ENCODE measurements at places on chromosomes 5 and 9.
A peak's percentile ranks its signal among the peaks of the same experiment; 100 is the strongest.

GRCh38 chr5:144102361-144102760 lies 68.1 kb downstream of the YIPF5 start:
- DNase-seq: no peak

GRCh38 chr9:98796364-98797101 lies at the start of gene ANKS6:
TSS of gene ANKS6 (minus strand) at chr9:98796555. CDS start at chr9:98796491, 64 bp downstream.
- peak; percentile 94 for DNase-seq

DNA sequence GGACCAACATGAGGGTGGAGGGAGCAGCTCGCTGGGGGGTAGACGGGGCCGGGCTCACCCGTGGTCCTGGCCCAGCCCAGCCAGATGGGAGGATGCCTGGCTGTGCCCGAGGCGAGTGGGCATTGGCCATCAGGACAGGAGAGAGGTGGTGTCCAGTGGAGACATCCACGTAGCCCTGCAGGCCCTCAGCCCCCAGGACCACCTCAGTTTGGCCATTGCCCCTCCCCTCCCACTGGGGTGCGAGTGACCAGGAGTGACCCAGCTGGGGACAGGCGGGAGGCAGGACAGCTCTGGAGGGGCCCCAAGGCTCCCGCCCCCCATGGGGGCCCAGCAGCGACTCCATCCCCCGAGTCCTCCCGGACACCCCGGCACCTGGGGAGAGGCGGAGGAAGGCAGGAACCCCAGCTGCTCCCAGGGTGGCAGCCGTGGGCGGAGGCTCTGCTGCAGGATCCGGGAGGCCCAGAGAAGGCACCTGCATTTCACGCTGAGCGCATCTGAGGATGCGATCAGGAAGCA lies 8.3 kb downstream of the NOXA1 start:
- peak; percentile 19 for DNase-seq

GRCh38 chr9:85009251-85009650 lies 339.7 kb downstream of the NTRK2 start:
- no peak for DNase-seq

DNA sequence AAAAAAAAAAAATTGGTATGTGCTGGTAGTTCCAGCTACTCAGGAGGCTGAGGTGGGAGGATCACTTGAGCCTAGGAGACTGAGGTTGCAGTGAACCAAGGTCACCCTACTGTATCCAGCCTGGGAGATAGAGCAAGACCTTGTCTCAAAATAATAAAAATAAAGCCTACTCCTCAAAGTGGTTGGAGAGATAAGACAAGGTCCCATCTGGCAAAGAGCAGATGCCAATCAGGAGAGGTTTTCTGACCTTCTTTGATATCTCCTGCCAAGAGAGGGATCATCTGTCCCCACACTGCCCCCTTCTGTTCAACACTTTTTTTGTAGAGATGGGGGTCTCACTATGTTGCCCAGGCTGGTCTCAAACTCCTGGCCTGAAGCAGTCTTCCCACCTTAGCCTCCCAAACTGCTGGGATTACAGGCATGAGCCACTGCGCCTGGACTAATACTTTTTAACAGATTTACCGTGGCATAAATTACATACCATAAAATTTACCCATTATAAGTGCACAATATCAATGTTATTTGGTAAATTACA lies 64.7 kb downstream of the SH3PXD2B start:
- no peak for DNase-seq

GRCh38 chr9:109036744-109037680 lies 23.7 kb upstream of the CTNNAL1 start:
- no peak for DNase-seq

GRCh38 chr9:13705373-13705772 lies 425.9 kb upstream of the MPDZ start:
- no peak for DNase-seq

DNA sequence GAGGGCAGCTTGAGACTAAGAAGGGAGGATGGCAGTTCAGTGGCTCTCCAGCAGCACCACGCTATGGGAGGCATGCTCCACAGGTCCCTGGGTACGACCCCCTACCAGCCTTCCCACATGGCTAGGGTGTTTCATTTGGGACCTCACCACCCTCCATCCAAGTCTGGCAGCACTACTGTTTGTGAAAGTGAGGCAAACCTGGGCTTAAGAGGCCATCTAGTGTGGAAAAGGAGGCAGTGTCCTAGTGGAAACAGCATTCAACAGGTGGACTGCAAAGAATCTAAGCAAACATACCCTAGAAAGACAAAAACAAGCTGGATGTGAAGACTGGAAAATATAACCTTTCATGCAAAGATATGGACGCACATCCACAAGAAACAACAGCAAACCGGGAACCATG lies 4.8 kb upstream of the C5orf47 start:
- no peak for DNase-seq

GRCh38 chr5:55708732-55709131 lies 3.4 kb downstream of the SLC38A9 start:
- DNase-seq: no peak

GRCh38 chr5:116404792-116405191 lies 169.8 kb downstream of the SEMA6A start:
- DNase-seq: no peak

DNA sequence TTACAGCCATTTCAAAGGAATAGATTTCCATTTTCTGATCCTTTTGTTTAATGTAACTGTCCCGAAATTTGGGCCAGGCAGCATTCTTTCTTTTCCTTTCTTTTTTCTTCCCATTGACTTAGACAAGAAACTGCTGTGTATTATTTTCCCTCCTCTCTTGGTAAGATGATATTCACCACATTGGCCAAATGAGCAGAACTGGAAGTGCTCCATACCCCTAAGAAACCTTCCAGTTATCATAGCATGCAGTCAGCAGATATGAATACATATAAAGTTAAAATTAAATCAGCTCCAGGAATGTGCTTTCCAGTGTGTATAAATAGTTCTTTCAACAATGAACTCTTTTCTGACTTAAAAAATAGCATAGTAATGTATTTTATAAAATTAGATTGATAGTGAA lies 168.5 kb upstream of the GAS1 start:
- no peak for DNase-seq

GRCh38 chr5:151674626-151675610 lies 11.8 kb downstream of the SPARC start:
- DNase-seq: no peak

DNA sequence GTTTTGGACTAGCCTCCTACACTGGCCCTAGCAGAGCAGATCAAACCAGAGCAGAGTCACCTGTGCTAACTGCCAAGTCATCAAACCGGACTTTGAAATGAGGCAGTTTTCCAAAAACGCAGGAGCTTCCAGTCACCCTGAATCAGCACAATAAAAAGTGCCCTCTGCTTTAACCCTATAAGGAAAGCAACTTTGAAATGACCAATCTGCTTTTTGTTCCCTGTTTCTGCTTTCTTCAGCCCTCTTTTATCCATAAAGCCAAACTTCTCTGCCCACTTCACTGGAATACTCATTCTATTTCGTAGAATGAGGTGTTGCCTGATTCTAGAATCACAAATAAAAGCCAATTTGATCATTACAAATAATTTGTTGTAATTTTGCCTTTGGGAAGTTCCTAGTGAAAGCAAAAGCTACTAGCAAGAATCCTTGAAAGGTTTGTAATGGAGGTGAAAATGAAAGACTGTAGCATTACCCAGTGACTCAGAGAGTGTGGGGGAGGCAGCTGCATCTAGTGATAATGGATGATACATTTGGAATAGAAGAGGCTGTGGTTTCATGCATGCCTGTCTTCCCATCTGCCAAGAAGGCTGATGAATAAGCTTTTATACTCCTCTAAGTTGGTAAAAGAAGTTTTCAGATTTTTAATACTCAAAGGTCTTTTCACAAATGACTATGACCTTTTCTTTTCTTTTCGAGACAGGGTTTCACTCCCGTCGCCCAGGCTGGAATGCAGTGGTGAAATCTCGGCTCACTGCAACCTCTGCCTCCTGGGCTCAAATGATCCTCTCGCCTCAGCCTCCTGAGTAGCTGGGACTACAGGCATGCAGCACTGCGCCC lies 14.9 kb downstream of the SPAAR start:
- DNase-seq: no peak

- DNase-seq: peak; percentile 60
Observed at GRCh38 chr5:95861221-95861863, 38.8 kb upstream of the GLRX start.

DNA sequence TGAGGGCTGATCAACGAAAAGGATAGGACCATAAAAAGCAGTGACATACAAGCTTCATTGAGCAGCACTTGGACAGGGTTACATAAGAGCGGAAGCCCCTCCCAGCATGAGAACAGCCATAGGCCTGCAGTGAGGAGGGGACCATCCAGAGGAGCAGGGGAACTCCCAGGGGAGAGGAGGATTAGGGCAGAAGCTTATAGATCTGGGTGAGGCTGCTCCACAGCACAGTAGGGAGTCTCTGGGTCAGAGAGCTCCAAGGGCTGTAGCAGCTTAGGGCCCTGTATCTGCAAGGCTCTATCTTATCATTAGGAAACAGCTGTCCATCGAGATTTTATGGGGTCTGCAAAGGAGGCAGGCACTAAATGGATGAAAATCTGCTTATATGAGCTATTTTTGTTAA lies 186.6 kb downstream of the DOCK8 start:
- DNase-seq: no peak

DNA sequence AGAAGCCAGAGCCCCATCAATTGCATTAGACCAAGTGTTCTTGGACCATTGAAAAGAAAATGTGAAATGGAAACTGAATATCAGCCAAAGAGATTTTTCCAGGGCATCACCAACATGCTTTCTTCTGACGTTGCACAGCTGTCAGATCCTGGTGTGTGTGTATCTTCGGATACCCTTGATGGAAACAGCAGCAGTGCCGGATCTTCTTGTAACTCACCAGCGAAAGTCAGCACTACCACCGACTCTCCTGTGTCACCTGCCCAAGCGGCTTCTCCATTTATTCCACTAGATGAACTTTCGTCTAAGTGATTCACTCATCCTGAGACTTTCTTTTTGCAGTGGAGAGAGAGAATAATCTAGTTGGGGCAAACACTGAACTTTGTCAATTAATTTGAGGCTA lies 75.7 kb downstream of the PIP5K1B start:
- DNase-seq: no peak

DNA sequence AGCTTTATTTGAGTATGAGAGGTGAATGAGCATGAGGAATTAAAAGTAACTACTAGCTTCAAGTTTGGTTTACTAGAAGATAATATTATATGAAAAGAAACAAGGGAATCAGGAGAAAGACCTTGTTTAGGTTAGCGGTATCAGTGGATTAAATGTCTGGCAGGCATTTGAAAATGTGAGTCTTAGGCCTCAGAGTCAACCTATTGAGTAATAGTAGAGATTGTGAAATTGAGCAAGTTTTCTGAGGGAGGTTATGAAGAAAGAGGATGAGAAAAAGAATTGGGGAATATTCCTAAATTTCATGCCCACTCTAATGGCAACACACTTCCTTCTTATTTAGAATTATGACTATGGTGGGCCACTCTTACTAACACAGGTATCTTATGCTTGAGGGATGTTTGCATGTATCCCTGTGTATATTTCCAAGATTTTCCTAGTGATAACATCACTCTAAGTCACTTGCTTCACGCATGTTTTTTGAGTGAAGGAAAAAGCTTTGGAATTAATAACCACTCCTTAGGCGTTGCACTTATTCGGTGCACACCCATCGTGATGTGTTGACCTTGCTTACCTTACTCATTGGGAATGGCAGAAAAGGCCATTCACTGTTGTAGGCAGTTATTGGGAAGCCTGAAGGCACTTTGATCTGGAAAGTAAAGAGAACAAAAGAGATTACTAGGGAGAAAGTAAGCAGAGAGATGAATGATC lies 8.2 kb upstream of the ELL2 start:
- no peak for DNase-seq

GRCh38 chr5:71932655-71933338 lies 174.5 kb upstream of the MAP1B start:
- peak; percentile 50 for DNase-seq

DNA sequence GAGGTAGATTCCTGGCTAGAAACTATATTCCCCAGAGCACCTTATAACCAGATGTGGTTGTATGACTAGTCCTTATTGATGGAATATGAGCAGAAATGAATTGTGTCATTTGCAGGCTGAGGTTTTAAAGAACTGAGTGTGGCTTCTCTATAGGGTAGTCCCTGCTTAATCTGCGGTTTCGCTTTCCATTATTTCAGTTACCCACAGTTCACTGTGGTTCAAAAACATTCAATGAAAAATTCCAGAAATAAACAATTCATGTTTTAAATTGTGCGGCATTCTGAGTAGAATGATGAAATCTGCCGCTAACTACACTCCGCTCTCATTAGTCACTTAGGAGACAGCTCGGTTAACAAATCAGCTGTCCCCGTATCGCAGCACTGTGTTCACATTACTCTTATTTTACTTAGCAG lies 65.1 kb downstream of the ANKRD55 start:
- no peak for DNase-seq

DNA sequence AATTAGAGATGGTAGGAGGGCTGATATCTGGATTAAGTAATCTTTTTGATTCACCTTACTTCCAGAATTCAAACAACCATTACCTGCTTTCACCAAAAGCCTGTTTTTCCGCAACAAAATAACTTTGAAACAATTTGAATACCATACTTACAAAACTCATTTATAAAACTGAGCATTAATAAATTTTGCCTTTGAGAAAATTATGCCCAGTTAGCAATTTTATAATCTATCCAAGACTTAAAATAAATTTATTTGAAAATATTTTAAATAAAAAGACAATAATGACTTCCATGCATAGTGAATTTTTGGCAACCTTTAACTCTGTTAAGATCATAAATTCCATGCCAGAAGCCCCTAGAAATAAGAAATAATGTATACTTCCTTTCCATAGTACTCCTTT lies 71.3 kb upstream of the FTMT start:
- no peak for DNase-seq

DNA sequence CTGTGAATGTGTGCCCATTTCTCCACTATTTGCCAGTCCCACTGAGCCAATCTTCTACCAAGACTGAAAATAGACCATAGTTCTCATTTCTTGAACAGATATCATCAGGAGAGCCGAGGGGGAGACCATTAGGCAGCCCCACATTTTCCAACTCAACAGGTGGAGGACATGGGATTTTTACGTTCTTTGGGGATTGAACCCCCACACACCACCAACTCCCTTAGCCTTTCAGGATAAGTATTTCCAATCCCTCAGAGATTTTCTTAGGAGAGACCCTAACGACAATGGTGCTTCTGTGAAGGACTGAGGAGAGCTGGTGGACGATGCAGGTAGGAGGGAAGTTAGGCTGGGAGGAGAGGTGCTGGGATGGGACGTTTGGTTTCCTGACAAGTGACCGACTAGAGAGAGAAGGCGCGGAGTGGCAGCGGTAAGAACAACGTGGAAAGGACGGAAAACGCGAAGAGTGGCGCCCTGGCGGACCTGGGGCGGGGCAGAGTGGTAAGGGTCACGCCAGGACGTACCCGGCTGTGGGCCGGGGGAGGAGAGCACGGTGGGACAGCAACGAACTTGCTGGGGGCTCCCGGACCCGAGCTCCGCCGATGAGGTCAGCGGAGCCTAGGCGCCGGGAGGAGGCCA lies 681 bp upstream of the CHSY3 start:
- DNase-seq: no peak

GRCh38 chr9:33288828-33289483 lies 1.4 kb upstream of the NFX1 start:
- DNase-seq: peak; percentile 33

GRCh38 chr5:171421331-171422262 lies 2.1 kb downstream of the FGF18 start:
- DNase-seq: no peak
